ENCODE measurements at places on chromosomes 13 and 19. TPM values are rescaled to one million over a fixed set of nuclear protein-coding genes. Genes with fewer than 3 reads are reported as not detected.

DNA sequence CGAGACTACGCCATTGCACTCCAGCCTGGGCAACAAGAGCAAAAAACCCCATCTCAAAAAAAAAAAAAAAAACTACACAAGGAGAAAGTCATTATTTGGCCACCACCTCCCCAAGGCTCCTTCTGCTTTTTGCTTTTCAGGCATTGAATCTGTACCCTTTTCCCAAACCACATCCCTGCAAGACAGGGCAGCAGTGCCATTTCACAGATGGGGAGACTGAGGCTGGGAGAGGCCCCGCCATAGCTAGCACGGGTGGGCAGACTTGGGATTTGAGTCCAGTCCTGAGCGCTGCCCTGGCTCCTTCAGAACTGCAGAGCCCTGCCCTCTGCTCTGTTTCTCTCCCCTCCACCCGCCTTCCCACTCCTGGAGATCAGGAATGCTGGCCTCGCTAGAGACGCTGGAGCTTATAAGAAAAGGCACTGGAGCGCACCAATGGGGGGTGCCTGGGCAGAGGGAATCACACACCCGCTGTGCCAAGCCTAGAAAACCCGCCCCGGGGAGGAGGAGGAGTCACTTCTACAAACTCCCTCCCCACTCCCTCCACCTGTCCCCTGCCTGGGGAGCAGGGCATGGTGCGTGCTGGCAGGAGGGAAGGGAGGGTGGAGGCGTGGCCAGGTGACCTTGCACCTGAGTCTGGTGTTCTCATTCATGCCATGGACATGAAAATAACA is 17.6 kb downstream of the TJP3 start:
- DNase-seq, result no peak

GRCh38 chr13:81031996-81032395 is 691.1 kb upstream of the SPRY2 start:
- no peak for DNase-seq

DNA sequence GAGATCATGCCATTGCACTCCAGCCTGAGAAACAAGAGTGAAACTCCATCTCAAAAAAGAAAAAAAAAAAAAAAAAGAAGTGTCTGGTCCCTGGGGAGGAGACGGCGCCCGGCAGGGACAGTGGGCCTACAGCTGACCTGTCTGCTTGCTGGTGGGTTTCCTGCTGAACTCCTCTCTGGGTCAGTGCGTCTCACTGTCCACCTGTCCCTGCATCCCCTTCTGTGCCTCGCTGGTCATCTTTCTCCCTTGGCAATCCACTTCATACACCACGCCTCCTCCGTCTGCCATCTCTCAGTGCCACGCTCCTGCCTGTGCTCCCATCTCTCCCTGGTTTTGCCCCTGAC is 63.4 kb downstream of the ACSBG2 start:
- DNase-seq, result no peak

GRCh38 chr19:11378319-11379189 is 4.1 kb downstream of the SWSAP1 start:
- no peak for DNase-seq

TEX101 gene
- total RNA-seq, result not detected

TMEM238 gene
- 1.3 TPM for total RNA-seq

DNA sequence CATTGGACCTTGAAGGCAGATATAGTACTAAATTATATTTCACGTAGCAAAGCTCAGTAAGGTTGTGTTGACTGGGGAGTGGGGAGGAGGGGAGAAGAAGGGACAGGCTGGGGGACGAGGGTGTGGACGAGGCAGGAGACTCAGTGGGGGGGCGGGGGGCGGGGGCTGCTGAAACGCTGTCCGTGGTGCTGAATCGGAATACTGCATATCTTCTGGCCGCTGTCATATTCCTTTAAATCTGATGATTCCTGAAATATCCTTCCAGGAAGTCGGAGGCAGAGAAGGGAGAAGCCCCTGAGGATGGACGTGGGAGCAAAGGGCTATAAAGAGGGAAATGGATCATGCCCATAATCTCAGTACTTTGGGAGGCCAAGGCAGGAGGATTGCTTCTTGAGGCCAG is 34.7 kb upstream of the CASP14 start:
- no peak for DNase-seq

- no peak for DNase-seq
Observed at GRCh38 chr19:35431145-35431807, 16.8 kb upstream of the FFAR2 start.

DNA sequence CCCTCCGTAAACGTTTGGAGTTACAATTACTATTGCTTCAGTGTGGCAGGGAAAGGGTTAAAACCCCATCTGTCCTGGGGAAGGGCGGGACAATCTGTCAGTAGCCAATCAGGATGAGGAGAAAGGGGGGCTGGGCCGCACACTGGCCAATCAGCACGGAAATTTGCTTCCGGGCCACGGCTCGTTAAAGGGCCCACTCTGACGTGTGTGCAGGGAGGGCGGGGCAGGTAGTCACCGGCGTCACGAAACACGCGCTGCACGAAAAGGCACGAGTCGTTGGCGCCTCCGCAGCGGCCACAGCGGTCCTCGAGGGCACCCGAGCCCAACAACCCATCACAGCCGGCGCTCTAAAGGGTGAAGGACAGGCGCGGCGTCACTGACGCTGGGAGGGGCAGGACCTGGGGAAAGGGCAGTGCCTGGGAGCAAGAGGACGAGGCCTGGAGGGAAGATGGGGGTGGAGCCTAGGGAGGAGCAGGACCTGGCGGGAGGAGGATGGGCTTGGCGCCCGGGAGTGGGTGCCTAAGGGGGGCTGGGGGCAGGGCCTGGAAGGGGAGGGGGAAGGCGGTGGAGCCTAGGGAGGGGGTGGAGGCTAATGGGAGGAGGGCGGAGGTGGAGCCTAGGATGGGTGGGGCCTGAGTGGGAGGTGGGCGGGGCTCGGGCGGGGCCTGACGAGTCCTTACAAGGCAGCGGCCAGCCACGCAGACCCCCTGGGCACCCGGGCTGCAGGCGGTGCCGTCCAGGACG is 4.9 kb downstream of the ADAMTSL5 start:
- DNase-seq, result peak; percentile 91

- DNase-seq, result no peak
Observed at GRCh38 chr13:69737129-69737935, 370.3 kb upstream of the ATXN8OS start.

GRCh38 chr19:15897026-15897737 is 692 bp downstream of the CYP4F2 start:
- no peak for DNase-seq

GRCh38 chr13:54879036-54879435 is 1850.4 kb downstream of the OLFM4 start:
- no peak for DNase-seq

DNA sequence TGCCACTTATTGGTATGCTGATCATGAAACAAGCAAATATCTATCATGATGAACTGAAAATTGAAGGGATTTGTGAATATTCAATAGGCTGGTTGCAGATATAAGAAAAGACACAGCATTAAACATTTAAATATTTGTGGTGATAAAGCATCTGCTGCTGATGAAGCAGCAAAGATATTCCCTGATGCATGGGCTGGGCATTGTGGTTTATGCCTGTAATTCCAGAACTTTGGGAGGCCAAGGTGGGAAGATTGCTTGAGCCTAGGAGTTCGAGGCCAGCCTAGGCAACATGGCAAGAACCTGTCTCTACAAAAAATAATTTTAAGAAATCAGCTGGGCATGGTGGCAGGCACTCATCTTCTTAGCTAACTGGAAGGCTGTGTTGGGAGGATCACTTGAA is 54.5 kb downstream of the GPR180 start:
- no peak for DNase-seq

- DNase-seq, result no peak
Observed at GRCh38 chr13:109809216-109809932, 23.0 kb upstream of the IRS2 start.

NR2F6 gene
- total RNA-seq, result 95.8 TPM

SYNGR4 gene
- total RNA-seq, result not detected

DNA sequence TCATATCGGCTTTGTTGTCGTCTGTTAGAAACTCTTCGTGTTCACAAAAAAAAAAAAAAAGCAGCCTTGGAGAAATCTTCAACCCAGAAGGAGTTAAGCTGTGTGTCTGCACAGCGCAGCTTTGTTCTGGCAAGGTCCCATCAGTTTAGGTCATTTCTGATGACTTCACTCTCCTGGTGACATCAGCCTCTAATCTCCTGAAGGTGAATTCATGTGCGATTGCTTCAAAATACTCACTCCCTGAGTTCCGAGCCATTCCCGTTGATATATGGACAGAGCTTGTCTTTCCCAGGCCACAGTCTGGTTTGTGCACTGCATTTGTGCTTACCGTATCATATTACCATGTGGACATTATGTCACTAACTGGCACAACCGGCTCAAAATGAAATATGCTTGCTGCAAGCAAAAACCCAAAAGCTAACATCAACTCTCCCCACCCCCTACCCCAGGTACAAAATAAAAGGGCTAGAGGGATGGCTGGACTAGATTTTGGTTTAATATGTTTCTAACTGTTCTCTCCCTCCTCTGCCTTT is 342.4 kb downstream of the KCNRG start:
- DNase-seq, result no peak

- no peak for DNase-seq
Observed at GRCh38 chr19:18453269-18454024, 15.5 kb upstream of the ISYNA1 start.

SIGLEC12 gene
- not detected for total RNA-seq

- no peak for DNase-seq
Observed at GRCh38 chr19:15399635-15400034, 19.2 kb downstream of the AKAP8L start.

Data from gastrocnemius medialis (tissue), 4 donors.